ENCODE measurements at places on chromosomes 7 and 10.
A peak's percentile ranks its signal among the peaks of the same experiment; 100 is the strongest.

DNA sequence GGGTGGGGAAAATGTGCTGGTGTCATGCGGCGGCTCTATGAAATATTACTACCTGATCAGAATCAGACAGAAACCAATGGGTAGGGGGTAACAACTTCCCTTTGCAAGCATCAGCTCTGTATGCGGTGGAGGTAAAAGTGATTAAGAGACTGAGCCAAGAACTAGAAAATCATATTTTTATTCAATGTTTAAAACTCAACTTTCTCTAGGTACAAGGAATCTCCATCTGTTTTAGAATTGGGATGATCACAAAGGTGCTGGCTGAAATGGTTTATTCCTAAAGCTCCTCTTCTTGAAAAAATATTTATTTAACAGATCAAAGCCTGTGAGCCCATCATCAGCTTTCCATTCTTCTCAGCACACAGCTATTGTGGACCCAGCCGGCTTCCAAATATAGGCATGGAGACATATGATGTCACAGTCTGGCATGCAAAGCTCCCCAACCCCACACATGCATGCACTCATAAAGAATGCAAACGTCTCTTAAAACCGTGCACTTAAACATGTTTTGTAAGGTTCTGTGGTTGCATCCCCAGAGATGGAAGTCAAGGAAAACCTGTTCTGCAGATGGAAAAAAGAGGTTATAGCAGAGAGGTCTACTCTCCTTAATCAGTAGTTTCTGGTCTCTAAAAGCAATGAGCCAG lies 126.0 kb downstream of the SKIDA1 start:
- DNase-seq = peak; percentile 73

DNA sequence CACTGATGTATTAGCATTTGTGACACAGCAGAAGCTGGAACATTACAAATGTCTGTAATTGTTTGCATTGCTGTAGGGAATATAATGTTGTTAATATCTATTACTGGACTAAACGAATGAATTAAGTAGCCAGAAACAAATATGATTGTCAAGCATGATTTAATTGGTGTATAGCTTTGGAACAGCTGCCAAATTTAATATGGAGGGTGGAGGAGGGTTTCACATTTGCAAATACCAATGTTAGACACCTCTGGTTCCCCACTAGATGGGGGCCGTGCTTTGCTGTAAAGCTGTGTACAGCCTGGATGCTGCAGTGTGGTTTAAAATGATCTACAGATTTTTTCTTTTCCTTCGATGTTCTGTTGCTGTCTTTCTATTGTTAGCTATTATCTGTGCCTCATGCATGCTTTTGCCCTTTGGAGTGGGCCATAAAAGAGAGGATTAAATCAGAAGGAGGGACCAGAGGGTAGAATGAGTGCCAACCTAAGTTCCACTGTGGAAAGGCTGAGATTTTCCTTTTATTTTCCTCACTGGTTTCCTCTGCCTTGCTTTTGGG lies 23.1 kb downstream of the DNAJB9 start:
- DNase-seq = no peak

DNA sequence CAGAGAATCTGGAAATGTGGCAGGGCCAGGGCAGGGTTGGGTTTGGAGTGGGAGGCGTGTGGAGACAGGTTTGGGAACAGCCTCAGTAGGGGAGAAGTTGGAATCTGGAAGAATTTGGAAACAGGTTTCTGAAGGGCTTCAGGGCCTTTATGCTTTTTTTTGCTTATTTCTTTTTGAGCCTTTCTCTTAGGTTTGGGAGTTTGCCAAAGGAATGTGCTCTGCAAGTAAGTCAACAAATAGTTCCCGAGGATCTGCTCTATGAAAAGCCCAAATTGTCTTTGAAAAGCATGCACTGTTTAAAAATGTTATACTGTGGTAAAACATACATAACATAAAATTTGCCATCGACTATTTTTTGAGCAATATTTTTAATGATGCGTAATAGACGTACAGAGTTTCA lies 86.7 kb upstream of the ADRB1 start:
- peak; percentile 52 for DNase-seq

DNA sequence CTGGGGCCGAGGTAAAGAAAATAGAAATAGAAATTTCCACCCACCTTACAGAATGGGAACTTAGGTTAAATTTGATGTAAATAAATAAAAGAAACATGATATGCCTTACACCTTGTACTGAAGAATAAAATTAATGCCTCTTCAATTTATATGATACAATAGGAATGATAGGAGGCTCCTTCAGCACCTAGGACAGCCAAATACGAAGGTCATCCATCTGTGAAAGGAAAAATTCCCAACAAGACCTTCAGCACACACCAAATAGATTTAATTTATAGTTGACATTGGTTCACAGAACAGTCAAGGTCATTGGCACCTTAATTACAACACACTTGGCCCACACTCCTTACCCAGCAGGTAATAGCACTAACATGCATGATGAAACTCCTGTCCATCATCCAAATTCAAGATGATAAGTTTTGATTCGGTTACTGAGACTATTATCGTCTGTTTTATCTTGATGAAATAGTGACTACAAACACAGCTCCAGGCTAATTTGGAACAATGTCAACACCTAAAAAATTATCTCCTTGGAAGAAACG lies 250.9 kb downstream of the SNX13 start:
- no peak for DNase-seq

DNA sequence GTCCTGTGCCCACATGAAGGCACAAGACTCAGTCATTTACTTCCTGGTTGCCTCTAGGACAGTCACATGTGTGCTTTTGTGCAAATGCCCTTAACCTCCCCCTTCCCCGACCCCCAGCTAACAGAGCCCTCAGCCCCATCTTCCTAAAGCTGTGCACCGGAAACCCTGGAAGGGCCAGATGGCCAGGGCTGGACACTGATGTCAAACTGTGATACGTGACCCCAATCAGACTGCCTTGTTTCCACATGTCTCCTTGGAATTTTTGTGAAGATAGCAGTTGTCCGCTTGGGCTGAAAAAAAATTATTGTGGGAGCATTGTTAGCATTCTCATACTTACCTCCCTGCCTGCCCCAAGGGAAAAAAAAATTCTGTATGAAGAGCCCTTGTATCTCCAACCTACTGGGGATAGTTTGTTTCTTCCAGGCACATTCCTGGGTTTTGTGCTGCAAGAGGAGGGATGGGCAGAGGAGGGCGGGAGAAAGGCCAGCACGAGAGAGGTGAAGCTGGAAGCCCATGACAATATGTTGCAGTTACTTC lies 17.0 kb upstream of the ADAM12 start:
- DNase-seq = no peak

- DNase-seq = no peak
These were observed 4.7 kb upstream of the LMBR1 start for GRCh38 chr7:156897673-156898072.

GRCh38 chr7:115099906-115100305 lies 178.0 kb downstream of the MDFIC start:
- DNase-seq = no peak

DNA sequence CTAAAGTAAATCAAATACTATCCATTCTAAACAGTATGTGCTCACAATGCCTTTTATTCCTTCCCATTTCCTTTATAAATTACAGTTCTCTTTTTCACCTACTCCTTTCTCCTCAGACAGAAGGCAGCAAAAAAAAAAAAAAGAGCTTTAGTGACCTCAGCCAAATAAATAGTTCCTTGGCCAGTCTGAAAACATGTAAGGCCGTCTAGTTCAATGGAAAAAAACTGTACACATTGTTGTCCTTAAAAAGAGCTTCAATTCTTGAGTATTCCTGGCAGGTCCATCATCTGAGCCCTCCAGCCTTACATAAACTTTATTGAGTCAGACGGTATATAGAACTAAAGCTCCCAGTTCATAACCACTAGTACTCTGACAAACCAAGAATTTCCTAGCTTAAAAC lies 185.4 kb downstream of the CACNA2D1 start:
- DNase-seq = no peak

DNA sequence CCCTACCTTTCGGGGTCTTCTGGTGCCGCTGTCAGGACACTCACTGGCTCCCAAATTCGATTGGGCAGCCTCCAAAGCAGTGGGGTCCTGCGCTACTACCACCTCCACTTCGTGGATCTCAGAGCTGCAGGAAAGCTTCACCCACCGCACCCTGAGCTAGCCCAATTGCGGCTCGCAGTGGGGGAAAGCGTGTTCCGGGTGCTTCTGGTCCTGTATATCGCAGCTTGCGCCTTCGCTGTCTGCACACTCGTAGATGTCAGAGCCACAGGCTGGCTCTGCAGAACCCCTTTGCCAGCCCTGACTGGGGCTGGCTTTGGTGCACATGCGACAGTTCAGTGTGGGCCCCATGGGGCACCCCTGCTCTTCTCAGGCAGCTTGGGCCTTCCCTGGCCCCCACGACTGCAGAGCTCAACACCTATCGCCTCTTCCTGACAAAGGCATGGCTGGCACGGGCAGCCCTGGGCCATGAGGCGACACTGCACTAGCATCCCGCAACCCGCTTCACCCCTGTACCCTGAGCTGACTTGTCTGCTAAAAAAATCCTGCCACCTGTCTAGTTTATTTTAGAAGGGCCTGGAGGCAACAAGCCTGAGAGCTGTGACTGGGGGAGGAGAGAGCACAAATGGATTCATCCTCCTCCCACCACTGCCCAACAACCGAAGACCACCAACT lies 78.7 kb upstream of the ABI1 start:
- no peak for DNase-seq

- DNase-seq = no peak
These were observed 145.9 kb downstream of the CREB5 start for GRCh38 chr7:28558236-28558635.

- DNase-seq = no peak
These were observed 1.8 kb downstream of the GDI2 start for GRCh38 chr10:5811387-5811821.

DNA sequence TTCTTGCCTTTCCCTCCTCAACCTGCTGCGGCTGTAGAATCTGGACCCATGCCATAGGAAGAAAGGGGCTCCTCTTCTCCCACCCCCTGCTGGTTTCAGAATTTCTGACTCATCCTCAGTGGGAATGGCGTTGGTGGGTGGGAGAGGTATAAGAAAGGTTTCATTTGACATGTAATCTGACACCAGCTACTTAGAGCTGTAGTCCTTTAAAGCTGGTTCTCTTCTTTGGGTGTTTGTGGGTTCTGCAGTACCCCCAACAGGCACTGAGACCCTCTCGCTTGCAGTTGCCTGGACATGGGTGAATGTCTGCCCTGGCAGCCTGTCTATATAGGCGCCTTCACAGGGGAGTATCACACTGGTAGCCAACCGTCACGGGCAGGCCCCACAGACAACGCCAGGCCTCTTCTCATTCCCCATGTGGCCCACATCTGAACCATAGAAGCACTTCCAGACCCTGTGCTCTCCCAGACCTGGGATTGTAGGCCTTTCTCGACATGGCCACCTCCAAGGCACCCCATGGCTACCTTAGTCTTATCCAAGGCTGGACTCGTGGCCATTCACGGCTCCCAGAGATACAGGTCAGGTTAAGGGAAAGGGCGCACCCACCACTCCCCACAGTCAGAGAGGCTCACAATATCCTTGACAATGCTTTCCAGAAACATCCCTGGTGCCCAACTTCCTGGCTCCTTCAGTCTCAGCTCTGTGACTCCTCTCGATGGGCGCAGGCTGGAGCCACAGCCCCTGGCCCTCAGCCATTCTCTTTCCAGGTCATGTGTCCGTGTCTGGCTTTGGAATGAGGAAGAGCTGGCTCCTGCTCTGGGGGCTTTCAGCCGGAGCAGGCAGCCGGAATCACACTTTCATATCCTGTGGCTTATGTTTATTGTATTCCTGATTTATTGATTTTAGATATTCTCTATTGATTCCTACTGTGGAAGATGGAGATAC lies 17.5 kb downstream of the ZNF862 start:
- peak; percentile 43 for DNase-seq

DNA sequence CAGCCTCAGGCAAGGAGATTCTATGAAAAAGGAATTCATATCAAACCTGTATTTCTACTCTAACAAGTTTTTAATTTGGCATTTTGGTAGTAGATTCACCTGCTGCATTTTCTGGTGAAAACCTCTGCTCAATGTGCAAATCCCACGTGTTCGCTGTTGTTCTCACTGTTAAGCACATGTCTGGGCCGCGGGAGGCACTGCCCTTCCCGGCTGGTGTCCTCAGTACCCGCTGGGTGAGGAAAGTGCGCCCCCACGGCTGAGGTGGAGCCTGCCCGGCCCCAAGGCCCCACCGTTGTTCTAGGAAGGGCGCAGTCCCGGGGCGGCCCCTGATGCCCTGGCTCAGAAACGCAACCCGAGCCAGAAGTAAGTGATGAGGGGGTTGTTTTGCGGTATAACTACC lies 193.4 kb upstream of the VWC2 start:
- DNase-seq = no peak

GRCh38 chr7:128735436-128735835 lies 3.7 kb upstream of the CALU start:
- DNase-seq = no peak

- no peak for DNase-seq
These were observed 136.4 kb downstream of the CUBN start for GRCh38 chr10:16993186-16993585.

DNA sequence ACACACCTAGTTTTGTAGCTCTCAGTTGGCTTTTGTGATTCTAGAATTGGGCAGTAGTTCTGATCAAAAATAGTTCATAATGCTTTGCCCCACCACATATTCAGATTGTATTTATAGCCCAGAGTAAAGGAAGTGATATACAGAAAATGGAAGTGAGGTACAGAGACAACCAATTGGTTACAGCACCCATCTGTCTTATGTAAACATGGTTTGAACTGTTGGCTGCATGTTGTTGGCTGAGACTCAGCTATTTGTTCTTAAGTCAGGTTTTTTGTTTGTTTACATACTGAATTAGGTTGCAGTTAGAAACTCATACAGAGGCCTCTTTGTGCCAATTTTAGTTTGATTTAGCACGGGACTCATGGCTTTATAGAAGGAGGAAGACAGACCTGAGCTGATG lies 158.9 kb upstream of the GPR26 start:
- no peak for DNase-seq

- DNase-seq = no peak
These were observed 72.0 kb downstream of the SCRN1 start for GRCh38 chr7:29917641-29918040.

DNA sequence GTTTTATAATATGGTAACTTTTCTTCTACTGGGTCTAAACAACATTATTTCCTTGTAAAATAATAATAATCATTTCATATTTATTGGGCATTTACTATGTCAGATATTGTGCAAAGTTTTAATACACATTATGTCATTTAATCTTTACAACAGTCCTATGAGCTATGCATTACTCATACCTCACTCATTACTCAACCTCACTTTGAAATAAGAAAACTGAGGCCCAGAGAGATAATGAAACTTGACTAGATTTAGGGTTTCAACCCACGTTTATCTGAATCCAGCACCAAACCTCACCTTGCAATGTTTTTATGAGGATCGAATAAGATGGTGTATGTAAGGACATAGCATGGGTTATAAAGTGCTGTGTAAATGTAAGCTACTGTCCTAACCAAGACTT lies 153.2 kb upstream of the SLC13A1 start:
- no peak for DNase-seq

DNA sequence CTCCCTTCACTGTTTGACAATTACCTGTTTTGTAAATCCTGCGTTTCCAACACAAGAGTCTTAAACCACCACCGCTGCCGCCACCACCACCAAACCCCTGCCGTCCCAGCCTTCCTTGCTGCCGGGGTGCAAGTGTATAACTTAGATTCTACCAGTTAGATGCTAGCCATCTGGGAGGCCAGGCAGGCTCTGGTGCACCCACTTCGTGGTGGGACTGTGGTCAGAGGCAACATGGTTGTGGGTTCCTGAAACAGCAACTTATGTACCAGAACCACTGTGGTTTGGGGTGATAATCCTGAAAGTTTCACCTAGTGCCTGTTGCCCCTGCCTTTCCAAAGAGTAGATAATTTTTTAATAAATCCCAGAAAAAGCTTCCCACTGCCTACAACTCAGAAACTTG lies 510.5 kb downstream of the CCSER2 start:
- no peak for DNase-seq
